ENCODE measurements at places on chromosomes 2 and 18.

GRCh38 chr2:226158940-226159339 is 640.7 kb downstream of the IRS1 start:
- DNase-seq = no peak

GRCh38 chr2:236536727-236537398 is 32.8 kb upstream of the ACKR3 start:
- peak; percentile 35 for DNase-seq

GRCh38 chr2:170823088-170823897 is 6.6 kb downstream of the GAD1 start:
- no peak for DNase-seq

DNA sequence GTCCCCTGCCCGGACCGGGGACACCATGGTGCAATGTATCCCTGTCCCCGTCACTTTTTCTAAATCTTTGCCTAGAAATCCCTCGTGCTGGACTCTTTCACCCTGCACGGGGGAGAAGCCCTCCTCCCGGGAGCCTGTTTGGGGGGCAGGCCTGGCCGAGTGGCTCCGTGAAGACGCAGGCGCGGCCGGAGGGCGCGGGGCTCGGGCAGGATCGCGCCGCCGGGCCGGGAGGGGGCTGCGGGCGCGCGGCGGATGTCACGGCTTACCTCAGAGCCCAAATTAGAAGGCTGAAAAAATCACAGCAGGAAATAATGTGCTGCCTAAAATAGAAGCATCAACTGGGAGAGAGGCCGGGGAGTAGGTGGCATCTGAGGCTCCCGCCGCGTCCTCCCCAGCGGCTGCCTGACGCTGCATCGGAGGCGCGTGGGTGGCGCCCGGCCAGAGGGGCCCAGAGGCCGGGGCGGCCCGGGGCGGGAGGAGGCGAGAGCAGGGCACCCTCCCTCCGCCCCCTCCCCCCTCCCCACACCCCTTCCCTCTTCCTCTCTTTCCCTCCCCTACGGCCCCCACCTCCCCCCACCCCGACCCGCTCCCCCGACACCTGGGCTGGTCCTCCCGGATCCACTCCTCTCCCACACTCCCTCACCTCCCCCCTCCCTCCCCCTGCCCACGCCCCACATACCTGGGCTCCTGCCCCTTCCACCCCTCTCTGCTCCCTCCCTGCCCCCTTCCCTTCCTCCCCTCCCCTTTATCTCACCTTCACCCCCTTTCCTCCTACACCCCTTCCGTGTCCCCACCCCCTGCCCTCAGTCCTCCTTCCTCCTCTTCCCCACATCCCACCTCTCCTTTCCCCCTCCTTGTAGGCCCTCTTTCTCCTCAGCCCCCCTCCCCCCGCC is 51.9 kb downstream of the SLC4A1AP start:
- DNase-seq = no peak

DNA sequence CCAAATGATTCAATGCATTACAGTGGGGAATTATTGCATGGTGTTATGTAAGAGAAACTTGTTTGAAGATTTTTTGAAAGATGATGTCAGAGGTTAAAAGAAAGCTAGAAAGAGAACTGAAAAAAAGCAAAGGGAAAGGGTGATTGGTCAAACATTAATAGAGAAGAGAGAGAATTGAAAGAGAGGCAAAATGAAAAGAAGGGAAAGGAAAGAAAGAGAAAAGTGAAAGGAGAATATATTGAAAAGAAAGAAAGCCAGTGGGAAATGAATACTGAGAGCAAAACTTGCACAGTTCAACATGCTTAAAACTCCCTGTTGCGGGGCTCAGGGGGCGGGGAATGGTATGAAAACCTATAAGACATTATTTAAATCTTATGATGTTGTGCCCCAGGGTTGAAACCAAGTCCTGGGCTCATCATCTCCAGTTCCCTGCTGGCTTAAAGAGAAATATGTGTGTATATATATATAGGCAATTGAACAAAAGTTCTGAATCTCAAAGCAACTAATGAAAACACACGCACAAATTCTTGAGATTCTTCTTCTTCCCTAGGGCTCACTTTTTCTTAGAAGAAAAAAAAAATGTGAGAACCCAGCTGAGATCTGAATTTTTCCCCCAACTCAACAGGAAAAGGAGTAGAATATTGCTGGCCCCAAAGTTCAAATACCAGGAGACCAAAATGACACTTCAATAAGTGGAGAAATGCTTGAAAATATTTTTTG is 2045.9 kb upstream of the CELF4 start:
- no peak for DNase-seq

- DNase-seq = no peak
Measured at GRCh38 chr18:9482790-9483189, 7.5 kb downstream of the RALBP1 start.

DNA sequence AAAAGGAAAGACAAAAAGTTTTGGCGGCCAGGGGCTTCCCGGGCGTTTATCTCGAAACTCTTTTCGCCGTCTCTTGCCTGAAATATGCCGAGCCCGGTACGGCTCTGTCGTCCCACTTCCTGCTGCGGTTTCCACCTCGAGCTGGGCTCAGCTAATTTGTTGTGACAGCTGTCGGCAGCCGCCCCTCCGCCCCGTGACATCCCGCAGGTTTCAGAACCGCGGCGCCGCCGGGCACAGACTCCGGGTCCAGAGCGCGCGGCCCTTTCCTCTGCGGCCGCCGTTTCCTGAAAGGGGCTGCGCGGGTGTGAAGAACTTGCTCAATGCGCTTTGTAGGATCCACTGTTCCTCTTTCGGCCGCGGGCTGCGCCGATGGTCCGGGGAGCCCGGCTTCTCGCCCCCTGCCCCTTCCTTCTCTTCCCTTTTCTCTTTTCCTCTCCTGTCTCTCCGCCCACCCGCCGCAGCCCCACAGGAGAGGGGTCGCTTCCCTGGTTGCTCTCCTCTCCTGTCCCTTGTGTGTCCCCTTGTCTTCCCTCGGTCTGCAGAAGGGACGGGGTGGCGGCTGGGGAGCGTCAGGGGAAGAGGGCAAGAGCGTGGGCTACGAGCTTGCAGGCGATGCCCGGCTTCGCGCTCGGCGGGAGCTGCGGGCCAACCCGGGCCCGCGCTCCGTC is 648 bp downstream of the ARID5A start:
- DNase-seq = peak; percentile 73

DNA sequence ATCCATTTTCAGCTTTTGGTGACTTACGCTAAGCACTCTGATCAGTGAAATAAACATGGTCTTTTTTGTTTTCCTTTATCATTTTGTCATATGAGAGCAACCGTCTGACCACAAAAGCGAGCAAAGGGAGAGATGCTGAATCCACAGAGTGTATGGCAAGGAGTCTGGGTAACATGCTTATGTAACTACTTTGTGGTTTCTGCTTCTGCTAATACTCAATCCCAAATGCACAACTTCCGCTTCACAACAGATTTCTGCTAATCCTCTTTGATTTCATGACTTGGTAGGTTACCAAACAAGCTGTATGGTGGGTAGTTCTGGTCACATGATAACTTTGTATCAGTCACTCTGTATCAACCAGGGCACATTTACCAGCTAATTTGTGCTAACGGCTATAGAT is 908.4 kb upstream of the CRIM1 start:
- DNase-seq = no peak
